Right atrium auricular region (tissue), 2 donors: ENCODE measurements at places on chromosomes 1 and 21. TPM values are rescaled to one million over a fixed set of nuclear protein-coding genes. Genes with fewer than 3 reads are reported as not detected.

The CCDC27 gene
- not detected for total RNA-seq

DNA sequence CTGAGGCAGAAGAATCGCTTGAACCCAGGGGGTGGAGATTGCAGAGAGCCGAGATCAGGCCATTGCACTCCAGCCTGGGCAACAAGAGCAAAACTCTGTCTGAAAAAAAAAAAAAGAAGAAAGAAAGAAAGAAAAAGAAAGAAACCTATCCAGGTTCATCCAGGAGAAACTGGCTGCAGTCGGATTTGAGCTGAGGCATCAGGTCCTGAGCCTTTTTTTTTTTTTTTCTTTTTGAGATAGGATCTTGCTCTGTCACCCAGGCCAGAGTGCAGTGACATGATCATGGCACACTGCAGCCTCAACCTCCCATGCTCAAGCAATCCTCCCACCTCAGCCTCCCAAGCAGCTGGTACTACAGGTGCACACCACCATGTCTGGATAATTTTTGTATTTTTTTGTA lies 22.5 kb upstream of the LUZP1 start:
- no peak for DNase-seq
- H3K36me3 ChIP-seq: no peaks in the 10 kb centered on the region
- H3K27ac ChIP-seq: no peak overlapping the region
- no peaks in the 10 kb centered on the region for H3K4me1 ChIP-seq

- no peak overlapping the region for H3K4me3 ChIP-seq
- H3K27ac ChIP-seq: no peak overlapping the region
- H3K27me3 ChIP-seq: no peaks in the 10 kb centered on the region
- no peak for DNase-seq
- no peaks in the 10 kb centered on the region for H3K36me3 ChIP-seq
Observed at GRCh38 chr1:54069791-54070170, 16.4 kb downstream of the TCEANC2 start.

GRCh38 chr1:162256287-162256686 lies 120.4 kb downstream of the SPATA46 start:
- no peak overlapping the region for H3K27ac ChIP-seq
- no peak overlapping the region for H3K4me3 ChIP-seq
- no peak for DNase-seq
- H3K36me3 ChIP-seq: no peaks in the 10 kb centered on the region
- no peaks in the 10 kb centered on the region for H3K27me3 ChIP-seq
- no peaks in the 10 kb centered on the region for H3K4me1 ChIP-seq

- no peaks in the 10 kb centered on the region for H3K4me1 ChIP-seq
- H3K4me3 ChIP-seq: no peak overlapping the region
- DNase-seq: no peak
- no peaks in the 10 kb centered on the region for H3K36me3 ChIP-seq
Observed at GRCh38 chr1:8639148-8639547, 178.3 kb downstream of the RERE start.

The SPRR4 gene
- total RNA-seq: not detected

The BNIPL gene
- total RNA-seq: 0.22 TPM
